ENCODE measurements at places on chromosomes 3 and 15.

GRCh38 chr3:22856811-22857210, 346.3 kb upstream of the UBE2E2 start:
- no peak for DNase-seq

- DNase-seq, result no peak
Observed at GRCh38 chr3:33803252-33803651, 4.8 kb downstream of the PDCD6IP start.

DNA sequence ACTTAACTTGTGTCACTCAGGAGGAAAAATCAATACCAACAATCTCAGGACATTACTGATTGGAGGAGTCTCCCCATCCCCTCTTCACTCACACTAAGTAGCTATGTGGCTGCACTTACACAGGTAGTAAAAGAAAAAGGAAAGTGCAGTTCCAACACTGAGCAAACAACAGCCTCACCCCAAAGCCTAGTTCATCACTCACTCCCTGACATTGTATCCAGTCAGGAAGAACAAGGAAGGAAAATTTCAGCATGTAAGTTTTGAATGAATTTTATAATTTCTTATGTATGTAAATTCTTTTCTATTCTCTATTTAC, 273.4 kb downstream of the IGSF11 start:
- no peak for DNase-seq

- no peak for DNase-seq
Observed at GRCh38 chr3:71733319-71733718, 8.1 kb upstream of the EIF4E3 start.

DNA sequence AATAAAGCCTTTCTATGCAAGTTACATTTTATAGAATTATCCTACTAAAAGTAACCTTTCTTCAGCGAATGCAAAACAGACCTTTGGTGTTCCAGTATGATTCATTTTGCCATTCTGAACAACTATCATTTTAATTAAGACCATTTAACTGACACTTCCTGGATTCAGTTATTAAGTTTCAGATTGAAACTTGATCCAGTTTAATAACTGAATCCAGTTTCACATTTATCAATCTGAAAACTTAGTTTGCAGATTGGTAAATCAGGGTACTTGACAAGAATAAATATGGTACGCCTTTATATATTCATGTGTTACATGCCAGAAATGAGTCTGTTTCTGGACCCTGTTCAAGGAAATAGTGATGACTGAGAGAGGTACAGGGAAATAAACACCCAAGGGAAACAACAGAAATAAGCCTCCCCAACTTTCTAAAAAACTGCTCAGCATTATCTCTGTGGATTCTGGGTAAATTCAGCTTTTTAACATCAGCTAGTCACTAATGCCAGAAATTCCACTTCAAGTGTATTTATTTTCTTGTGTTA, 23.3 kb upstream of the NFKBIZ start:
- DNase-seq, result no peak

GRCh38 chr3:39226106-39226741, 33.8 kb upstream of the XIRP1 start:
- no peak for DNase-seq

GRCh38 chr3:49992326-49992725, 52.4 kb downstream of the RBM6 start:
- no peak for DNase-seq

DNA sequence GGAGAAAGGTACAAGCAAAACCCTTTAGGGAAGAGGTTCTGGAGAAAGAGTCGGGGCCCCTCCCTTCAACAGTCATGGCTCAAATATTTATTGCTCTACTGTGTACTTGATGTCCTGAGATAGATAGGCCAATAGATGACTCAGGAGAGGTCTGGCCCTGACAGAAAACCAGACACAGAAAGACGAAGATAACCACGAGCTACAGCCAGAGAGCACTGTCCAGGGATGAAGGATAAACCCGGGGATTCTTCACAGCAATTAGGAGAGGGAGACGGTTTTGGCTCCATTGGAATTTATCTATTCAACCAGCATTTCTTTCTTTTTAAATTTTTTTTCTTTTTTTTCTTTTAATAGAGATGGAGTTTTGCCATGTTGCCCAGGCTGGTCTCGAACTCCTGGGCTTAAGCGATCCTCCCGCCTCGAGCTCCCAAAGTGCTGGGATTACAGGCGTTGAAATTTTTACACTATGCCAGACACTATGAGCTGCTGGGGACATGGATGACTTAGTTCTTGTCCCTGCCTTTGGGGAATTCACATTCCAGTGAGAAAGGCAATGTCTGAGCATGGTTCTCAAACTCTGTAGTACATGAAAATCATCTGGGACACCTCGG, 4.6 kb upstream of the CIDEC start:
- no peak for DNase-seq

DNA sequence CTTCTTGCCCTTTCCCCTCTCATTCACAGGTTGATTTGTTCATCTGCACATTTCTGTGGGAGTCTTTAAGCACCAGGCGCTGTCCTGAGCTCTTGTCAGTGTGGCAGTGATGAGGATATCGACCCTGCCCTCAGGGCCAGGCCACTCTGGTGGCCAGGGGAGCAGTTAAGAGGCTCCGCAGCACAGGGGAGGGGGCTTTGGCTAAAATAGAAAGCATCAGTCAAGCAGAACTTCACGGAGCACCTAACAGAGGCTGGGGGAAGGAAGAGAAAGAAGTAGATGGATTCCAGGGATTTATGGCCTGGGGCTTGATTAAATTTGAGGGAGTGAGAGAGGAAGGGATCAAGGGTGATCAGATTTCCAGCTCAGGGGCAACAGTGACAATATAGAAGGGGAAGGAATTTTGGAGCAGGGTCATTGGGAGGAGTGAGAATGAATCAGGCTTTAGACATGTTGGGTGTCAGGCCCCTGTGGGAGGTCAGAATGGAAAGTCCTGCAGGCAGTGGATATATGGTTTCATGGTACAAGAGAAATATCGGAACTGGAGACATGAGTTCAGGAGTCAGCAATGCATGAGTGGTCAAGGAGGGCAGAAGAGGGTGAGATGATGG, 73.0 kb upstream of the GLCE start:
- no peak for DNase-seq

- no peak for DNase-seq
Observed at GRCh38 chr3:129984125-129984524, 9.6 kb downstream of the TRH start.

DNA sequence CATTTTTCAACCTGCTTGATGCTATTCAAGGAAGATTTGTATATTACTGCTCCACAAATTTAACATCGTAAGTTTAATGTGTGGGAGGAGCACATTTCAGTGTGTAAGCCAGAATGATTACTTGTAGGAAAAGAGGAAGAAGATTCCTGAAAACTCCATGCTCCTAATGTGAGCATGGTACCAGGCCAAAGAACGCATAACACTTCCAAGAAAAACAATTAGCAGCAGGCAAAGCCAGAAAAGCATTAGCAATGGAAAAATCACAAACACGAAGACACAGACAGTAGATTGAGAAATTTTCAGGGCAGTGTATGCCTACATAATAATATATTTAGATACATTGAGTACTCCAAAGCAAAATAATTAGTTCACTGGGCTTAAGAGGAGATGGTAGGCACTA, 96.6 kb upstream of the CBLB start:
- DNase-seq, result no peak

DNA sequence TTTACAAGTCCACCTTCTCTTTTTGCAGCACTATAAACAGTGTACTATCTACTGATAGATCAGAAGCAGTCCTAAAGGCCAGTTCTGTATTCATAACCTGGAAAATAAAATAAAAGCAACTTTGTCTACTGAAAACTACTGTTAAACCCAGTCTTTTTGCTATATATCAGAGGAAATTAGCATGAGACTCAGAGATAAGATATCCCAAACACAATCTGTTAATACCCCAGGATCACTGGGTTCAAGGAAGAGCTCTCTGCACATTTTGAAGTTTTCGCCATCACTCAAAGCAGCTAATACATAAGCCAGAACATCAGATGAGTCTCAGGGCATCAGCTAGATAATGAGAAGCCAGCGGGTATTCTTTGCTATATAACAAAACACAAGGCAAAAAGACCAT, 21.8 kb downstream of the OSBPL10 start:
- no peak for DNase-seq

- no peak for DNase-seq
Observed at GRCh38 chr3:152236716-152237115, 32.0 kb upstream of the MBNL1 start.

- no peak for DNase-seq
Observed at GRCh38 chr3:53170325-53171063, 9.5 kb downstream of the PRKCD start.

- DNase-seq, result no peak
Observed at GRCh38 chr3:108118038-108118768, 27.4 kb upstream of the CD47 start.

- no peak for DNase-seq
Observed at GRCh38 chr3:73784686-73785392, 160.1 kb upstream of the PDZRN3 start.

DNA sequence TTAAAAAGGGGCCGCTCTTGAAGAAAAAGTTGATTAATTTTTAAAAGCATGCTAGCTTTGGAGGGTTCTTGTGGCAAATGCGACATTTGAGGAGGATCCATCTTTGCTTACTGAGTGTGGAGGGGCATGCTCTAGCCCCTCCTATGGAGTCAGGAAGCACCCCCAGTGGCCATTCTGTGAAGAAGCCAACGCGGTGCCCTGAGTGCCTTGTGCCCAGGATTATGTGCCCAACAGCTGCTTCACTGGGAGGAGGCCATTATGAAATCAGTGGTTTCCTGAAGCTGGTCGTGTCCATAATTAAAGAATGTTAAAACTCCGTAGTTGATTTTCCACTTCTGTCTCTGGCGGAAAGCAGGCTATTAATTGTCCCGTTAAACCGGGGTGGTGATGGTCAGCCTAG, 69.1 kb upstream of the TNFAIP8L3 start:
- DNase-seq, result no peak

DNA sequence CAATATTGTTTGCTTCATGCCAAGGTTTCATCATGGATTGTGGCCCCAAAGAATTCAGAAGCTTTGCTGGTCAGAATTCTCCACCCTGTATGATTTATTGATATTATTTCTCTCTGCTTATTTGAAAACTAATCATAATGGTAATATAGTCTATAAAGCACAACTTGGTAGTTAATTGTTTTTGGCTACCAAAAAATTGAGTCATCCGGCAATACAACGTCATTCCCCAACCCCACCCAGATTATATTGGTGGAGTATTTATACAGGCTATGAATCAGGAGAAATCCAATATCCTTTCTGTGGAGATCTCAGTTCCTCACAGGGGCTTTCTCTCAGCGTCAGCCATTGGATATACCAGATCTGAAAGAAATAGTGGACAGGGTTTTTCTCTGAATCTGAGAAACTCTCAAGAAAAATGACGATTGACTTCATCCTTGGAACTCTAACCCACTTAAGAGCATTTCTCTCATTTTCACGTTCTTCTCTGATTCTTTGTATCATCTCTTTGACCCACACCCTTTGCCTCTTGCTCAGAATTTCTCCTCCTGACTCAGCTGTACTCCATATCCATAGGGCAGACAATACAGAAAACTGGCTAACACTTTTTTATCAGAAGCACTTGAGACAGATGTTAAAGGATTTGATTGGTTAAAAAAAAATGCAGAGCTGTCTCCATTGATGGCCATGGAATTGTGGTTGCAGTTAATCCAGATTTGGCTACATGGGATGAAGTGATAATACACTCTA, 1055.8 kb upstream of the CADM2 start:
- no peak for DNase-seq

- no peak for DNase-seq
Observed at GRCh38 chr3:131976448-131976847, 58.4 kb downstream of the CPNE4 start.

DNA sequence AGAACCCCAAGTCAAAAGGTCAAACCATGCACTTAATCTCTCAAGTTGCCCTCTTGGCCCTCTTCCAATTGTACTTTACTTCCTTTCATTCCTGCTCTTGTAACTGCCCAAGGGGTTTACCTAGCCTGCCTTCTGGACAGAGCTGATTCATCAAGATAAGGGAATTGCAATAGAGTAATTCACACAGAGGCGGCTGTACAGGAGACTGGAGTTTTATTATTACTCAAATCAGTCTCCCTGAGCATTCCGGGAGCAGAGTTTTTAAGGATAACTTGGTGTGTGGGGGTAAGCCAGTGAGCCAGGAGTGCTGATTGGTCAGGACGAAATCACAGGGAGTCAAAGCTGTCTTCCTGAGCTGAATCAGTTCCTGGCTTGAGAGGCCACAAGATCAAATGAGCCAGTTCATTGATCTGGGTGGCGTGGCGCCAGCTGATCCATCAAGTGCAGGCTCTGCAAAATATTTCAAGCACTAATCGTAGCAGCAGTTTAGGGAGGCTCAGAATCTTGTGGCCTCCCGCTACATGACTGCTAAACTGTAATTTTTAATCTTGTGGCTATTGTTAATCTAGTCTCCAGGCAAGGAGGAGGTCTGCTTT, 590.0 kb downstream of the EPHA3 start:
- no peak for DNase-seq

GRCh38 chr3:25663347-25663868, 1.3 kb downstream of the TOP2B start:
- no peak for DNase-seq

- no peak for DNase-seq
Observed at GRCh38 chr15:43153269-43153668, 19.9 kb downstream of the TMEM62 start.

GRCh38 chr3:35276568-35276967, 362.8 kb upstream of the ARPP21 start:
- DNase-seq, result no peak

GRCh38 chr3:172204716-172205115, 165.3 kb downstream of the FNDC3B start:
- no peak for DNase-seq

DNA sequence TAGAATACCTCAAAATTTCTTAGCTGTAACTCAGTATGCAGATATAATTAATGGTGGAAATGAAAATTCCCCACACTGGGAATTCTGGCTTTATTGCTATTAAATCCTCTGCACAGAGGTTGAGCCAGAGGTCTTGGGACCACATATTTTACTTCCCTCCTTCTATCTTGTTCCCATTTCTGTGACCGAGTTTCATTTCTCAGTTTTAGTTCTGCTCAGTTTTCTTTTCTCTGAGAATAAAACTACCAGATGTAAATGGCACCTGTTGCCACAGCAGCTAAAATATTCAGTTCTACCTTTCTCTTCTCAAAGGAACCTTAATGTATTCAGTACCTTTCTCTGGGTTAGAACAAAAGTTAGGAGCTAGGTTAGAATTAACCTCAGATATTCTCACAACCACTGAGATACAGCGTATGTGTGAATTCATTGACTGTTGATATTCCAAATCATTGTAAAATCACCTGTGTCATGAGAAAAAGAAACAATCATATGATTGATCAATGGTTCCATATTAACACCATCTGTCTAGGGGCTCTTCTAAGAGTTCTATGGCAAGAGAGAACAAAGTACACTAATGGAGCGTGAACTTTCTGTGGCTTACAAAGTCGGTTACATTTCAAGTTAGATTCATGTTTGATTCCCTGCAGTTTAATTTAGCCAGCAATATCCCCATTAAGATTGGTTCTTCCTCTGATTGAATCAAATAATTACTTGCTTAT, 374.1 kb downstream of the EFHB start:
- no peak for DNase-seq

- DNase-seq, result no peak
Observed at GRCh38 chr3:23496165-23496564, 293.0 kb downstream of the UBE2E2 start.

GRCh38 chr15:36841193-36841592, 259.2 kb downstream of the MEIS2 start:
- no peak for DNase-seq

- DNase-seq, result no peak
Observed at GRCh38 chr15:29135309-29135657, 134.3 kb downstream of the NSMCE3 start.

GRCh38 chr3:99482191-99482590, 156.2 kb upstream of the COL8A1 start:
- DNase-seq, result no peak

- no peak for DNase-seq
Observed at GRCh38 chr15:80450811-80451321, 46.7 kb downstream of the ARNT2 start.

GRCh38 chr15:50698101-50698500, 11.5 kb upstream of the TRPM7 start:
- DNase-seq, result no peak

All from stimulated activated CD8-positive, alpha-beta memory T cell treated with anti-CD3 and anti-CD28 coated beads, Interleukin-4, amount 100 ng/mL, for 1 hour (primary cell).